NCI-H510A treated with DMSO at 0.1 percent for 48 hours (cell line): ENCODE measurements at places on chromosomes 6 and 20.

GRCh38 chr6:111569951-111570350 lies 35.7 kb downstream of the TRAF3IP2 start:
- no peak for DNase-seq

GRCh38 chr6:140784573-140784972 lies 1348.2 kb upstream of the GJE1 start:
- no peak for DNase-seq

- DNase-seq: no peak
Observed at GRCh38 chr20:56268536-56268935, 20.0 kb downstream of the MC3R start.

DNA sequence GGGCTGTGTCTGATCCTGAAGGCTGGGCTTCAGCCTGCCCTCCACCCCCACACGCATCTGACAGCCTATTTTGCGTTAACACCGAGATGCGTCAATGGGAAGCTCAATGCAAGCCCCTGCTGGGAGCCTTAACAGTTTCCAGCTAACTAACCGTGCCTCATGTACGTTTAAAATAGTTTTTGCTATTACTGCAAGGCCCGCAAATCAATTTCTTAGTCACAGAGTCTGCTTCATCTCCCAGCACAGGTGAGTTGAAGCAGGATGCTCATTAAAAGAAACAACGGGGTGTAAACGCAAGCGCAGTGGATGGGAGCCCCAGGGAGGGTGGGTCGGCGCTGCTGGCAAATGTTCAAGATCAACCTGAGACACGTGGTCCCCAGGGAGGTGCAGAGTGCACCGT lies 142.8 kb upstream of the PHACTR3 start:
- no peak for DNase-seq

GRCh38 chr6:132357120-132357519 lies 44.2 kb downstream of the MOXD1 start:
- no peak for DNase-seq

DNA sequence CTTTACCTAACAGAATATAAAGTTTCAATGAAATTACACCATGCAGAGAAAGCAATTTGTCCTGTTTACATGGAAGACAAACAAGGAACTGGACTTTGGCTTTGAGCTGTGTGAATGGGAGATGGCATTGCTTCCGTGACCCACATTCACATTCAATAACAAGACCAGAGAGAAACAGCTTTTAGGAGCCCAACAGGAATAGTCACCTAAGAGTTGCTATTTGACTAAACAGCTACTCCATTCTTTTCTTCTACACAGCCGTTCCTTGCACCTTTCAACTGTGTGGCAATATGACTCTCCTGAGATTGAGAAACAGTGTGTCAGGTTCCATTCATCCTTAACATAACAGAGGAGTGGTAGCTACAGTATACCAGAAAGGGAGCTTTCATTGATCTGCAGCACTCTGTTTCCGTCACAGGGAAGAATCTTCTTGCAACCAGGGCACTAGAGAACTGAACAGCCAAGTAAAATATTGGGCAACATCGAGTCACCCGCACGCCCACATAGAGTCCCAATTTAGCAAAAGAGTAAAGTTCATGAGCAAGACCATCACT lies 355.1 kb downstream of the HAO1 start:
- DNase-seq: no peak

DNA sequence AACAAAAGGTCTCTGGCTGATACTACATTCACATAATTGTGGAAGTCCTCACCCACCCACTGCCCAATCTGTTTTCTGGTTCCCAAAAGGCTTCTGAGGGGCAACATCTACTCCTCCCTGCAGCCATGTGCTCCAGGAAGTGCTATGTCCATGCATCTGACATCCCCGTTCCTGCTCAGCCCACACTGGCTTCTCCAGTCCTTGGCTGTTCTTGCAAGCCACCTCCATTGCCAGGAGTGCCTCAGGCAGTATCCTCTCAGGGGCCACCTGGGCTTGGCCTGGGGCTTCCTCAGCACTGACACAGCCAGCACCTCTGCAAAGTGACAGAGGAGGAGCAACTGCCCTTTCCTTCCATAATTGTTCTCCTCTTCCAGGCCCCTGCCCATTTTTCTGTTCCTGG lies 18.3 kb downstream of the ARHGAP18 start:
- DNase-seq: no peak
